ENCODE measurements at places on chromosomes 6 and 20. TPM values are rescaled to one million over a fixed set of nuclear protein-coding genes. Genes with fewer than 3 reads are reported as not detected.

DNA sequence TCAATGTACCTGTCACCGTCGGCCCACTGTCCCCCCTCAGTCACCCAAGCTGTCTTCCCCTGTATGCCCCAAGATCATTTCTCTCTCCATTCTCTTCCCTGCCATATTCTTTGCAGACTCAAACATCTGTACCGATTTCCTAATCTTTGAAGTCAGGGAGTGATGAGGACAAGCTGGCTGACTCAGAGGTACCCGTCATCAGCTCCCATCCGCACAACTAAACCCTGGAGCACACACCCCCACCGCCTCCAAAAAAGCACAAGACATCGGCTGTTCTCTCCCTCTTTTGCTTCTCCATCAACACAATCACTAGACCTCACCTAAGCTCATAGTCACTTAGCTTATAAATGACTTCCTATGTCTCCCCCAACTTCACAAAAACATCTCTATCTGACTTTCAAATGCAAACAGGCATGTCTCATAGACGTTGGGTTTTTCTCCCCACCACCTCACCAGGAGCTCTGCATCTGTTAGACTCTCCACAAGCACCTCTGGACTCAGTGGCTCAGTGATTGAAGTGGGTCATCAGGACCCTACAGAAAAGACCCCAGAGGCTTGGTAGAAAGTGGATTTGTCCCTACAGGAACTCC, 11.5 kb upstream of the NFATC2 start:
- no peak for DNase-seq

- peak; percentile 83 for DNase-seq
These were observed 11.4 kb downstream of the KCNK17 start for GRCh38 chr6:39302669-39303424.

GRCh38 chr6:161924516-161925116, 650.8 kb upstream of the AGPAT4 start:
- DNase-seq, result no peak

GRCh38 chr6:128500749-128501600, 19.4 kb downstream of the PTPRK start:
- no peak for DNase-seq

GRCh38 chr6:42251911-42252637, 34.4 kb upstream of the MRPS10 start:
- DNase-seq, result no peak

DNA sequence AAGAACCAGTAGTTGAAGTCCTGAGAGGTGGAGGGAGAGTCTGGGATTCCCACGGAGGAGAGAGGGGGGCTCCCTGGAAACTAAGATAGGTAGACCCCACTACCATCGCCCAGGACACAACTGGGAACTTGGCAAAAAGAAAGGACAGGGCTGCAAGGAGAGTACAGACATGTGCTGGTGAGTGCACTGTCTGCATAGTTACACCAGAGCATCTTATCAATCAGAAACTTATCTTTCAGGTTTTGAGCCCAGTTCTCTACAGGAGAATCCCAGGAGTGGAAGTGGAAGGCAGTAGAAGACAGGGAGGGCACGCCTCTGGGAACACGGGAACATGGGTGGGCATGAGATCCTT, 12.2 kb downstream of the NFKBIL1 start:
- DNase-seq, result no peak

GRCh38 chr6:136403110-136403980, 113.7 kb upstream of the BCLAF1 start:
- DNase-seq, result no peak

DNA sequence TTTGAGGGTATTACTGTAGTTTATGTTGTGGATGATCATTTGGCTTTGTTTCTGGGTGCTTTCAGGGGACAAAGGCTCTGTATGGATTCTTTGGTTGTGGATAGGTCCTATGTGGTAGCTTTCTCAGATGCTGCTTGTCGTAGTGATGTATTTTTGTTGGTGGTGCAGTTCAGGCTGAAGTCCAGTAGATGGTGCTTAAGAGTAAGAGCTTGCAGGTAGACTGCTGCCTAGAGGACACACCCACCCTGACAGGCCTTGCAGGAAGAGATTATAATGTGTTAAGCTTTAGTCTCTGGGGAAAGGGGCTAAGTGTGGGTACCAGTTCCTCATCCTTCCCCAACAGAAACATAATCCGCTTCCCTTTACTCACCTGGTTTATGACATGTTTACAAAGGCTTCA, 62.6 kb upstream of the ADGRB3 start:
- no peak for DNase-seq

DNA sequence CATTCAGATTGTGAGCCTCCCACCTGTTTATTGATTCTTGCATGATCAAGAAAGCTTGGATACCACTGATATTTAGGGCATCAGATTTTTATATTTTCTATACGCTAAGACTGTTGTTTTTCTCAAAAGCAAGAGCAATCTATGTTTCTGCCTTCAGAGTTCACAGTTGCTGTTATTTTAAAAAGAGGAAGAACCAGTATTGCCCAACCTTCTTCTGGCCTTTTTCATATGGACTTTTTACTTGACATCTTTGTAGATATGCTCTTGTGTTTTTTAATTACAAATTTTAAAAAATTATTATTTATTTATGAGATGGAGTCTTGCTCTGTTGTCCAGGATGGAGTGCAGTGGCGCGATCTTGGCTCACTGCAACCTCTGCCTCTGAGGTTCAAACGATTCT, 28.9 kb downstream of the SLC17A5 start:
- DNase-seq, result no peak

GRCh38 chr6:12327391-12327790, 37.2 kb downstream of the EDN1 start:
- no peak for DNase-seq

DNA sequence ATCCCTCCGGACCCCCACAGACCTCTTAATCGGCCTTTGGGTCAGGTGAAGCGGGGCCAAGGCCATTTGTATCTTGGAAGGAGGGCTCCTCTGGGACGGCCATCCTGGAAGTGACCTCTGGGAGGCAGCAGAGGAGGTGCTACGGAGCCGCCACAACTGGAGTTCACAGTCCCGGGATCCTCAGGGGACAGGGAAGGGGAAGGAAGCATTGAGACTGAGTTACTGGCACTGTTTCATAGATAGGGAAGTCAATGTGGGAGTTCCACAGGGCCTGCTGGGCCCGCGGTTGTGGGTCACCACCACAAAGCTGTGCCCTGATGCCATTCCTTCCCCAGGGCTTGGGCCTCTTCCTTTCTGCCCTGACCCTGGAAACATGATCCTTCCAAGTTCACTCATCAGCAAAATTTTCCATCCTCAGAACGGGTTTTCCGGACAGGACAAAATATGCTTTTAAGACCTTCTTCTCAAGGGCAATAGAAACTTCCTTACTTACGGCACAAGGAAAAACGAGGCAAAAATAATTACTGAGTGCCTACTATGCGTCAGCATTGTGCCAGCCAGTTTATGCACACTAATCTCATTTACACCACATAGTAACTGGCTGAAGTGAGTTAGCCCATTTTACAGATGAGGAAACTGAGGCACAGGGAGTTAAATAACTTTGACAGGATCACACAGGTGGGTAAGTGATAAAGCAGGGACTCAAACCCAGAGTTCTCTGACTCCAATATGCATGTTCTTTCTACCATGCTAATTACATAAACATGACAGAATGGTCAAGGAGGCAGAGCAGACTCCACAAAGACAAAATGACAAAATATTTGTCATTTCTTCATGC, 143.8 kb downstream of the UNC5CL start:
- DNase-seq, result no peak

DNA sequence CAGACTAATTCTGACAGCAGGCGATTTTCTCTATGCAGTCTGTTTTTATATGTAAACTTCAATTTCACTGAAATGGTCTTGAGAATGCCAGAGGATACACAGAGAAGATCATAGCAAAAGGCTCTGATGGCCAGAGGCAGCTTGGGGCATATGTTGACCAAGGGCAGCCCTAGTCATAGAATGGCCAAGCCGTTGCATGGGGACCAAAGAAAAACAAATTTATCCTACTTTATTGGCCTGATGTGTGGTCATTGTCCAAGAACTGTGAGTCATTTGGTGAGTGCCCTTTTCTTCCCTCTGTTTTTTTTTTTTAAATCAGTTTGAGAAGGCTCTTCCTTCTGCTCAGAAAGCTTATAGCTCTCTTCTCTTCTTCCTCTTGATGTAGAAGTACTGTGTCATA, 5.8 kb downstream of the HDGFL1 start:
- no peak for DNase-seq

- DNase-seq, result peak; percentile 18
These were observed 124.2 kb downstream of the LY86 start for GRCh38 chr6:6712449-6713403.

Gene ECHDC1
- total RNA-seq, result 54.3 TPM

Gene LHFPL5
- total RNA-seq, result not detected

Gene C6orf132
- 1.8 TPM for total RNA-seq

Data from tibial nerve (tissue), 4 donors.